ENCODE measurements at places on chromosomes 4 and X. TPM values are rescaled to one million over a fixed set of nuclear protein-coding genes. Genes with fewer than 3 reads are reported as not detected.
A peak's percentile ranks its signal among the peaks of the same experiment; 100 is the strongest.

GRCh38 chr4:141501931-141502330, 134.5 kb upstream of the IL15 start:
- H3K27me3 ChIP-seq: no peaks in the 10 kb centered on the region
- H3K36me3 ChIP-seq: no peaks in the 10 kb centered on the region
- no peak overlapping the region for H3K27ac ChIP-seq
- H3K4me1 ChIP-seq: no peaks in the 10 kb centered on the region
- no peak overlapping the region for H3K4me3 ChIP-seq
- DNase-seq: peak; percentile 29

- no peak for DNase-seq
- no peaks in the 10 kb centered on the region for H3K36me3 ChIP-seq
- no peaks in the 10 kb centered on the region for H3K27me3 ChIP-seq
- H3K4me1 ChIP-seq: no peaks in the 10 kb centered on the region
Observed at GRCh38 chr4:175376287-175376977, 435.6 kb downstream of the GPM6A start.

GRCh38 chr4:37675587-37676290, 10.4 kb downstream of the RELL1 start:
- H3K4me1 ChIP-seq: peaks cover 11% of the 10 kb centered on the region
- no peak overlapping the region for H3K4me3 ChIP-seq
- H3K27ac ChIP-seq: peak overlapping the region; percentile 15
- no peaks in the 10 kb centered on the region for H3K27me3 ChIP-seq
- H3K36me3 ChIP-seq: no peaks in the 10 kb centered on the region

DNA sequence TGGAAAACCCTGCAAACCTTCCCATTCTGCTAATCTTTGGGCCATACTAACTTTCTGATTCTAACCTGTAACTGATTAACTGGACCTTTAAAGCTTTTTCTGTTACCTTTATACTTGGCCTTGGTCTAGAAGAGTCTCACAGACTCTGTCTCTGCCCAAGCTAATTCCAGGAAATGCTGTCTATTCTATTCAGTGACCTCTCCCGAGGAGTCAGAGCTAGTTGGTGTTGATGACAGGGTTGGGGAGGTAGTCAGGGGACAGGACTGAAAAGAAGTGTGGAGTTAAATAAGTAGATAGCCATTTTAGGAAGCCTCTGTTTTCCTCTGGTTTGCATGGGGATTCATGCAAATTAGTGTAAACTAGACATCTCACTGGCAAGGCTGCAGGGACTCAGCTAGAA, 429.5 kb downstream of the GRID2 start:
- no peaks in the 10 kb centered on the region for H3K27me3 ChIP-seq
- DNase-seq: no peak
- H3K36me3 ChIP-seq: no peaks in the 10 kb centered on the region
- H3K4me1 ChIP-seq: no peaks in the 10 kb centered on the region
- H3K27ac ChIP-seq: no peak overlapping the region
- no peak overlapping the region for H3K4me3 ChIP-seq

DNA sequence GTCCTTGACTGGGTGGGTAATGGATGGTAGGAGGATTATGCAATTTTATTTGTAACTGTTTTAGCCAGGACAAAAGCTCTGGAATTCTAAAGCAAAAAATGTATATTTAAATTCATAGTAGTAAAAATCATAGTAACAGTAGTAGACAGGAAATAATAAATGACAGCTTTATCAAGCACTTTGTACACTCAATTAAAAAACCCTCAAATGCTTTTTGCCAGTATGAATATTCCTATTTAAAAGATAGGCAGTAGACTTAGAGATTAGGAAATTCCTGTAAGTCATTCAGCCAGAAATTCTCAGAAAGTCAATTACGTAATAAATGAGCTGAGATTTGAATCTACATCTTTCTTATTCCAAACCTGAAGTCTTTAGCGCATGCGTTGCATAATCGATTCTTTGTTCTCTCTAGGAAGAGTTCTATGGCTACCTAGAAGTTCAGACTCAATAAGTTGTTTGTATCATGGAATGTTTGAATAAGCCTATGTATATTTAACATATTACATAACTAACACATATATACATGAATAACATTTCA, 2.5 kb downstream of the AADAT start:
- H3K4me3 ChIP-seq: no peak overlapping the region
- peaks cover 22% of the 10 kb centered on the region for H3K36me3 ChIP-seq
- peak; percentile 13 for DNase-seq
- no peaks in the 10 kb centered on the region for H3K27me3 ChIP-seq

UGT8 gene
- total RNA-seq: 9.9 TPM

ADH1A gene
- total RNA-seq: 1.4 TPM

DNA sequence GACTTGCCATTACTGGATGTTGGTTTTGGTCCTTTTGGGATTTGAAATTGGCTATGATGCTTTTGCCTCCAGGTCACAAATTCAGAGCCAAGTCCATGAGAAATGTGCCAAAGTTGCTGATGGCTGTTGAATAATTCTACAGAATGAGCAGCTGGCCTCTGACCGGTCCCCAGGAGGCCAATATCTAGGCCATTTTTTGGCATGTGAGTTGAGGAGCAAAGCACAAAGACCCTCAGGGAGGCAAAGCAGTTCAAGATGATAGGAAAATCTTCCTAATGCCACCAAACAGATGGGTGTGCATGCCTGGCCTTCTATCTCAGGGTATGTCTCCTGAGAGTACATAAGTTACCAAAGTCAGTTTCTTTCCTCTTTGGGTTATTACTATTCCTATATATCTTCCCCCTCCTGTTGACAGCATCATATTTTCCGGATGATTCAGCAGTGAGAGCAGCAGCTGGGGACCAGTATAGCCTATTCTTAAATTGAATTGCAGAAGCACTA, 44.4 kb downstream of the SEL1L3 start:
- H3K36me3 ChIP-seq: no peaks in the 10 kb centered on the region
- no peaks in the 10 kb centered on the region for H3K27me3 ChIP-seq
- H3K4me1 ChIP-seq: peaks cover 3% of the 10 kb centered on the region
- DNase-seq: no peak

SLC4A4 gene
- total RNA-seq: 78.6 TPM

DNA sequence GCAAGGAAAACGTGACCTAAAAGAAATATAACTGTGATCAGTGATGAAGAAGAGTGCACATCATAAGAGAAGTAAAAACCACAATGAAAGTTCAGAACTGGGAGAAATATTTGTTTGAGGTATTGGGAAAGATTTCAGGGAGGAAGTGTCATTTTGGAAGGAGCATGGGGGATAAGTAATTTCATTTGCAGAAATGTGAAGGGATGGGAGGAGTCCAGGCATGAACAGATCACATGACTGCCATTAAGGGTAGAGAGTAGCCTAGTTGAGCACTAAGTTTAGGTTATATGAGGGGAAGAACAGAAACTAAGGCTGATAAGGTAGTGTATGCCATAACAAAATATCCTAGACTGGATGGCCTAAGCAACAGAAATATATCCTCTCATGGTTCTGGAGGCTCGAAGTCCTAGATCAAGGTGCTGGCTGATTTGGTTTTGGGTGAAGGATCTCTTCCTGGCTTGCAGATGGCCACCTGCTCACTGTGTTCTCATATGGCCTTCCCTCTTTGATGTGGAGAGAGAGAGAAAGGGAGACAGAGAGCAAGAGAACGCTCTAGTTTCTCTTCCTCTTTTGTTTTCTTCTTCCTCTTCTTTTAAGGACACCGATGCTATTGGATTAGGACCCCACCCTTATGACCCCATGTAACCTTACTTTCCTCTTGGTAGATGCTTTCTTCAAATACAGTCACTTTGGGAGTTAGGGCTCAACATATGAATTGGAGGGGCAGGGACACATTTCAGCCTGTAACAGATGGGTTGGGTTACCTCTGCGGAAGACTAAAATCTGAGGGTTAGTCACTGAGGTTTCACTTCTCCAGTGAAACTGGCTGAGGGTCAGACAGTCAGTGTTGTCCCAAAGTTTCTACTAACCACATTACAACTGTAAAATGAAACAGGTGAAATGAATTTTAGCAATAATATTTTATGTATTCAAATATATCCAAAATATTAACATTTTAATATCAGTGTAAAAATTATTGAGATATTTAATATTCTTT, 77.9 kb downstream of the EGF start:
- no peaks in the 10 kb centered on the region for H3K4me1 ChIP-seq
- H3K27ac ChIP-seq: no peak overlapping the region
- peaks cover 4% of the 10 kb centered on the region for H3K27me3 ChIP-seq
- no peaks in the 10 kb centered on the region for H3K36me3 ChIP-seq
- DNase-seq: no peak

SPACA5 gene
- not detected for total RNA-seq

GRCh38 chr4:74656596-74656995, 137.7 kb downstream of the BTC start:
- no peak overlapping the region for H3K27ac ChIP-seq
- H3K4me3 ChIP-seq: no peak overlapping the region
- no peak for DNase-seq
- H3K36me3 ChIP-seq: no peaks in the 10 kb centered on the region

DNA sequence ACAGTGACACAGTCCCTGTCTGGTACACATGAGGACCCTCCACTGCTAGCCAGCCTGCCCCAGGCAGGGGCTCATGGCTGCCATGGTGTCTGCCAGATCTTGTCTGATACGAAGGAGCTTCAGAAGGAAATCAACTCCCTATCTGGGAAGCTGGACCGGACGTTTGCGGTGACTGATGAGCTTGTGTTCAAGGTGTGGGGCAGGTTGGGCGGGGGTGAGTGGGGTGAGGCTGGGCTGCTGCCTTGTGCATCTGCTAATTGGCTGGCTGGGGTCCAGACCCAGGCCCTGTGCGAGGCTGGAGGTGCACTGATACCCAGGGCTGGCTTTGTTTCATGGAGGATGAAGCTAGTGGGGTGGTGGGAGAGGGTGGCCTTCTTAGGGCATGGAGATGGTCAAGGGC, 13.8 kb downstream of the CCDC22 start:
- H3K4me1 ChIP-seq: no peaks in the 10 kb centered on the region
- H3K27ac ChIP-seq: no peak overlapping the region
- no peak overlapping the region for H3K4me3 ChIP-seq
- no peak for DNase-seq
- peaks cover 2% of the 10 kb centered on the region for H3K36me3 ChIP-seq

DNA sequence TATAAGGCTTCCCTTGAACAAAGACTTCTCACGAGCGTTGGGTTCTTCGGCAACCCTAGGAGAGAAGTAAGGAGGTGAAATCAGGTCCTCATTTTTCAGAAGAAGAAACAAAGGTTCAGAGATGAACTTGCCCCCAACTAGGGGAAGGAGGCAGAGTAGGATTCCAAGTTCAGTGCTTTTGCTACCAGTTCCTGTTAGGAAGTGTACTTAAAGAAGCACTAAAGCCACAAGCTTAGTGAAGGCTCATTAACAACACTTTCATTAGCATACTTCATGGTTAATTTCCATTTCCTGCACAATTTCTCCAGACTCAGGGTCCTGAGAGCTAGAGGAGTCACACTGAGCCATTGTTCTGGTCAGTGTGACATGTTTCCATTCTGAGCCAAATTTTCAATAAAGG, 52.1 kb downstream of the VSIG4 start:
- no peak overlapping the region for H3K27ac ChIP-seq
- H3K4me1 ChIP-seq: no peaks in the 10 kb centered on the region
- H3K4me3 ChIP-seq: no peak overlapping the region
- no peaks in the 10 kb centered on the region for H3K36me3 ChIP-seq
- DNase-seq: no peak

DNA sequence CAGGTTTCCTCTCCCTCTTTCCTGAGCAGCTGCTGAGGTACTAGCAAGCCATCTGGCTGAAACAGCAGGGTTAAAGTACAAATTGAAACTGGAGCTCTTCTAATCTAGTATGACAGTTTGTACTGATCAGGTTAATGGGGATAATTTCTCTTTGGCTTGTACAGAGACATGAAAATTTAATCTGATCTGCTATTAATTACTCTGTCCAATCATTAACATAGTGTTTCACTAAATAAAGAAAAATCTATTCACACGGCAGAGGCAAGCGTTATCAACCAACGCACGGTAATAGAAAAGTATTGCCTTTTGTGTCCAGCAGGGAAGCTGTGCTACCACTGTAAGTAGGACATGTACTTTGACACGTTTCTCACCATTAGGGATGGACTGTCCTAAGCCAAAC, 71.1 kb downstream of the IGSF1 start:
- peaks cover 5% of the 10 kb centered on the region for H3K4me1 ChIP-seq
- no peak overlapping the region for H3K27ac ChIP-seq
- no peaks in the 10 kb centered on the region for H3K36me3 ChIP-seq

IL21 gene
- not detected for total RNA-seq

GRCh38 chr4:136219592-136220125, 1312.6 kb downstream of the PCDH18 start:
- no peak overlapping the region for H3K4me3 ChIP-seq
- no peak for DNase-seq
- H3K27ac ChIP-seq: no peak overlapping the region
- H3K36me3 ChIP-seq: no peaks in the 10 kb centered on the region
- no peaks in the 10 kb centered on the region for H3K4me1 ChIP-seq
- no peaks in the 10 kb centered on the region for H3K27me3 ChIP-seq

- no peaks in the 10 kb centered on the region for H3K27me3 ChIP-seq
- DNase-seq: no peak
- H3K4me1 ChIP-seq: no peaks in the 10 kb centered on the region
- H3K27ac ChIP-seq: no peak overlapping the region
- no peak overlapping the region for H3K4me3 ChIP-seq
Observed at GRCh38 chr4:7007142-7007907, 35.8 kb upstream of the TADA2B start.

DNAAF6 gene
- 3.3 TPM for total RNA-seq

CTAG1A gene
- not detected for total RNA-seq

DNA sequence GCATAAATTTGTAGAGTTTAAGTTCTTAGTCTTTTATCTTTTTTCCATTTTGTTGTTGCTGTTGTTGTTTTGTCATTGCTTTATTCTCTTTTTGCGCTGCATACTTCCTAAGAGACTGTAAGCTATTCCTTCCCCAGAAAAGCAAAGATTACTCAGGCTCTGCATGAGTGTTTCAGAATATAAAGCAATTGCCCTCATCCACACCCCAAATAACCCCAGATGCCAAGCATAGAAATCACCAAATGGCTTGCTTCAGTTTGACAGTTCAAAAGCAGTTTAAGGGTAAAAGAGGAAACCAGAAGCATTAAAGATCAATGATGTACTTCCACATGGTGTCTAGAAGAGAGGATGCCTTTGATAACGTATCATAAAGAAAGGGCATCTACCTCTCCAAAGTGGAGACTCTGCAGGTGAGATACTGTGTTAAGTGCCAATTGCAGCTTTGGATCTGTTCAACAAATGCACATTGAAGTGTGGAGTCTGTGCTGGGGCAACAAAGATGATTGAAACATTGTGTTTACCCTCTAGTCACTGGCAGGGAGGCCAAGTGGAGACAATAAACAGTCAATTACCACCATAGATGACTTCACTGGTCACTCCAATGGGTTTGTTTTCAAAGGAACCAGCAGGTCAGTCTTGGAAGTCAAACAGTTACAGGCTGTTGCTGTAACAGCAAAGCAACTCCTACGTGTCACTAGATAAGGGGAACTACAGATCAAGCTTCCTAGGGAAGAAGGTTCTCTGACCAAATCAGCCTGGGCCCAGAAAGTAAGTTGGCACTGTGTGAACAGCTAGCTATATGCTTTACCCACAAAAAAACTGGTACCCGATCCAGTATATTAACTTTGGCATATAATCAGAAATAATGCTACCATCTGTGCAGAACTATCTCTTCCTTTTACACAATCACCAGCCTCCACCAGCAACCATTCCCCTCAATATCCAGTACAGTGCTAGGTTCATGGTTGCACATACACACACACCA, 40.6 kb upstream of the IL21 start:
- no peak overlapping the region for H3K27ac ChIP-seq
- H3K27me3 ChIP-seq: no peaks in the 10 kb centered on the region
- no peaks in the 10 kb centered on the region for H3K36me3 ChIP-seq
- DNase-seq: no peak
- no peaks in the 10 kb centered on the region for H3K4me1 ChIP-seq

- peak; percentile 80 for DNase-seq
- H3K27ac ChIP-seq: no peak overlapping the region
- no peaks in the 10 kb centered on the region for H3K4me1 ChIP-seq
- H3K4me3 ChIP-seq: no peak overlapping the region
Observed at GRCh38 chr4:139528377-139529005, 27.5 kb downstream of the SETD7 start.

Measured in lung (tissue), 17 donors.